AG04450 (cell line): ENCODE measurements at places on chromosomes 3 and 15. TPM values are rescaled to one million over a fixed set of nuclear protein-coding genes. Genes with fewer than 3 reads are reported as not detected.

- DNase-seq = no peak
Observed at GRCh38 chr15:48090115-48090514, 30.7 kb upstream of the SLC24A5 start.

DNA sequence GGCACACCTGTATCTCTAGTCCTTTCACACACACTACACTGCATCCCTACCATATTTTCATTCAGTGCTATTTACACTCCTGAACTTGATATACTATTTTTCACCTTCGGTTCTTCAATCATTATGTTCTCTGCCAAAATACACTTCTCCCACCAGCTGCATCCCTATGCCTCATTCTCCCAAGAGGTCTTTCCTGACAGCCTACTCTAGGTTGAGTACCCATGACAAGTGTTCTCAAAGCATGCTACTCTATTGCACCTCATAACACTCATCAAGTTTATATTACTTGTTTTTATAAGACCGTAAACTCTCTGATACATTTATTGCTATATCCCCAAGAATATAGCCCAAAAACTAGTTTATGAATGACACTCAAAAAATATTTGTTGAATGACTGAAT, 549.5 kb downstream of the PYDC2 start:
- DNase-seq = no peak

GRCh38 chr15:56906766-56907165, 11.7 kb upstream of the TCF12 start:
- no peak for DNase-seq

The EPHA3 gene
- polyA plus RNA-seq = 0.04 TPM in 2 replicates

The STXBP5L gene
- polyA plus RNA-seq = not detected in 2 replicates

The GNB4 gene
- 71.6 and 88.5 TPM in 2 replicates for polyA plus RNA-seq

The IL5RA gene
- polyA plus RNA-seq = not detected in 2 replicates
